ENCODE measurements at places on chromosomes 1 and 21. TPM values are rescaled to one million over a fixed set of nuclear protein-coding genes. Genes with fewer than 3 reads are reported as not detected.
A peak's percentile ranks its signal among the peaks of the same experiment; 100 is the strongest.

- ATAC-seq = no peak
These were observed 11.6 kb upstream of the TTC34 start for GRCh38 chr1:2812939-2813653.

DNA sequence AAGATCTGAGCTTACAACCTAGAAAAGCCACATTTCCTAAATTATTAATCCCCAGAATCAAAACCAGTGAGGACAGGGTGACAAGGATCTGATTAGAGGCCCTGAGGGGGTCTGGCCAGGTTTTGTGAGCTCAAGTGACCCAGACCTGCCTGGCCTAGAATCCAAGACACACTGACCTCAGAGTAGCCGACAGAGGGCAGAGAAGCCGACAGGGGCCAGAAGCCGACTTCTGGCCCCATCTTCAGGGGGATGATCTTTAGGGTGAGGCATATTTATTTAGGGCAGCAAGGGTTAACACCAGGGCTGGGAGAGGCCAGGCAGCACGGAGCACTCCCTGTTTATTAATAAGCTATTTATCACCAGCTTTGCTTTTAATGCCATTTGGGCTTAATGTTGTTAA, 45.3 kb downstream of the CASZ1 start:
- no peak for ATAC-seq

DNA sequence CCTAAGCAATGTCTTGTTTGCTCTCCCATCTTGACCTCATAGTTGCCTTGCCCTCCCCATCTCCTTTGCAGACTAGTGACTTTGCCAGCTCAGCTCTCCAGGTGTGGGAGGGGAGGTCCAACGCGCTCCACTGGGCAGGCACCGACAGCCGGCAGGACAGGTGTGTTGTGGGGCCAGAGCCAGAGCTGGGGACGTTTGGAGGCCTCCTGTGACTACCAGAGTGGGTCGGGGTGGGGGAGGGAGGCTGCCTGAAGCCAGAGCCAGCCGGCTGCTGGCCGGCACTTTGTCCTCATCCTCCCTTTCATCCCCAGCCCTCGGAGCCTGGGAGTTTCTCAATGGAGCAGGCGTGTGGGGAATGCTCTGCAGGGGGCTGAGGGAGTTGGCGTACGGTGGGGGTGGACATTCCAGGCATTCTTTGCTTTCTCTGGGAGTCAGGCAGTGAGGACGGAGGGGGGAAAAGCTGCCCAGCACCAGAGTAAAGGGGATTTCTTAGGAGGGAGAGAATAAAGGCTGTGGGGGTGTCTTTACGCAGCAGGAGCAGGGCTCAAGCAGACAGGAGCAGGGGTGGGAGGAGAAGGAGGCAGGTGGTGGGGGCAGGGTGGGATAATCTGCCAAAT, 20.2 kb downstream of the NUAK2 start:
- peak; percentile 40 for ATAC-seq

- no peak for ATAC-seq
These were observed 19.6 kb downstream of the KANK4 start for GRCh38 chr1:62299426-62300200.

- ATAC-seq = no peak
These were observed 228.2 kb downstream of the PCP4 start for GRCh38 chr21:40095477-40095876.

DNA sequence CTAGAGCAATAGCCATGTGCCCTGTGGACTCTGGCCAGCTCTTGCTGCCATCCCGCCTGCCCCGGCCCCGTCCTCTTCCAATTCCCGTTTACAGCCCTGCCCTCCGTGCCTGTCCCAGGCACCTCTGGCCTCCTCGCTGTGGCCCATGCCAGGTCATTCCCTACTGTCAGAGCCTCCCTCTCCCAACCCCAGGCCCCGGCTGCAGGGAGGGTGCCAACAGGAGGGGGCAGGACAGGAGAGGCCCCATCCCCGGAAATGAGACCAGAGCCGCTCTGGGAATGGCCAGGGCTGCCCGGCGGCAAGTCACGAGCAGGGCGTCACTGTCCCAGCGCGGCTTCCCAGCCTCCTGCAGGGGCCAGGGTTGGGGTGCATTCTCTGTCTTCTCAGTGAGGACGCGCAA, 23.5 kb upstream of the TSPEAR start:
- no peak for ATAC-seq

- ATAC-seq = no peak
These were observed 87.3 kb downstream of the ZBTB18 start for GRCh38 chr1:244138399-244138798.

GRCh38 chr1:37475380-37476086, 1.2 kb downstream of the ZC3H12A start:
- no peak for ATAC-seq

GRCh38 chr1:207999274-207999915, 88.5 kb upstream of the CD34 start:
- no peak for ATAC-seq

DNA sequence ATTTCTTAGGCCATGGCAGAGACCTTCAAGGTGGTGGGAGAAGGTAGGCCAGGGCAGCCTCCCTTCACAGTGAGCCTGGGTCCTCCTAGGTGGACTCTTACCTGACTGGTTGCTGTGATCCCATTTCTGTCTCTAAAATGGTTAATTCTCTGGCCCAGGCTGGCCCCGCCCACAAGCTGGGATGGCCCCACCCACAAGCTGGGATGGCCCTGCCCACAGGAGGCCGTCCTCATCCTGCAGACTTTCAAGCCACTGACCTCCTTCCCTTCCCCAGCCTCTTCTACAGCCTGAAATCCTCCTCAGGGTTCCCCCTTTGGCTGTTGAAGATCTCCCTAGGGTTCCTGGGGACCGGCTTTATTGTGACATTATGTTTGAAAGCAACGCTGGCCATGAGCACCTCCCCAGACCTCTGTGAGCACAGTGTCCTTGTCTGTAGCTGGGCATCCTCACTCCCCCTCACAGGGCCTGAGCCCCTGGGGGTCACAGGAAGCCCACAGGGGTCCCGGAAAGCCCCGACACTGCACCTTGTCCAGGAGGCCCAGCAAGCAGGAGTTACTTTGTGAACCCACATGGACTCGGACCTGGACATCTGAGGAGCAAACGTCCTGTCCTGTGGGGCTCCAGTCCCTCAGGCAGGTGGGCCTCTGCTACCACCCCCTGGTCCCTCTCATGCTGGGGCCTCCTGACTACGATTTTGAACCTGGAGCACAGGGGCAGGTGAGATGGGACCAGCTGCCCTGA, 621.7 kb downstream of the MATN1 start:
- no peak for ATAC-seq

GRCh38 chr1:205593532-205593931, 38.3 kb downstream of the ELK4 start:
- ATAC-seq = no peak

DNA sequence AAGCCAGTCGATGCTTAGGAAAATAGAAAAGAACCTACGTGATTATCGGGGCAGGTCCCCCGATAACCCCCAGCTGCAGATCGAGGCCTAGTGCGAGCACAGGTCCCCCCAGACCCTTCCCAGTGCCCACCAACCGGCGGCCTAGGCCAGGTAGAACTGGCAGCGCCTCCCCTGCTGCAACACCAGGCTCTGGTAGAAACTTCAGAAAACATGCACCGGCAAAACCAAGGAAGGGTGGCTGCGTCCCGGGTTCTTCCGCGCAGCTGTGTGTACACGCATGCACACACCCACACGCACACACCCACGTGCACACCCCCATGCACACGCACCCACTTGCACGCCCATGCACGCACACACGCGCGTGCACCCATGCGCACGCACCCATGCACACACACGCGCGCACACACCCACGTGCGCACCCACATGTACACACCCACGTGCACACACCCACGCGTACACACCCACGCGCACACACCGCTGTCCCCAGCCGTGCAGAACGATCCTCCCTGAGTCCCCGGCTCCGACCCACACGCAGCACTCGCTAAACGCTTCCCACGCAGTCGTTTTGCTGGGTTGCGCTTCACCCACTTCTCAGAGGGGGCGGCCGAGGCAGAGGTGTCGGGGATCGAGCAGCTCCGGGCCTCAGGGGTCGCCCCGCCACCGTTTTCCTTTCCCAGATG, 5.2 kb downstream of the TSPEAR start:
- ATAC-seq = no peak

DNA sequence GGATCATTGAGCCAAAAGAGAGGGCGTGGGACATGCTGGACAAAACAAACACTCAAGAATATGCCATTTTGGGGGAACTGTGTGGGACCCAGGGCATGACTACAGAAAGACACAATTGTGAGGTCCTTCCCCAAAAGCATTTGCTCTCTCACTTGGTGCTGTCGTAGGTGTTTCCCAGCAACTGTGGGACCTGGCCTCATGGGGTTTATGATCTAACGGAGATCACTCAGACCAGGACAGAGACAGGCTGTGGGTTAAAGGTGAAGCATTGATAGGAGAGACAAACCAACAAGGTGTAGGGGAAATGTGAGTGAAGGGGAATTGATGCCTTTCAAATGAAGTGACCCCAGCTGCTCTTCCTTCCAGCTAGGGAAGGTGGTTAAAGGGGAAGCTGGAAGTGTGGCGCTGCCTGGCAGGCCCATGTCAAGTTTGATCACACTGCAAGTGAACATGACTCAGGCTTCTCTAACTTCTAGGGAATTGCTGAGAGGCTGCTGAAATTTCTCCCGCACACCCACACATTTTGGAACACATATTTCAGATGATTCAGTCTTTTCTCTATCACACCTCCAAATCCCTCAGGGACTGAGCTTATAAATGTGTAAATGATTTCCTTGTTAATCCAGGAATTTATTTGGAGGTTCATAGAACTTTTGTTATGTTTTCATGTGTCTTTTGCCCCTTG, 30.2 kb downstream of the TRAF5 start:
- ATAC-seq = no peak

DNA sequence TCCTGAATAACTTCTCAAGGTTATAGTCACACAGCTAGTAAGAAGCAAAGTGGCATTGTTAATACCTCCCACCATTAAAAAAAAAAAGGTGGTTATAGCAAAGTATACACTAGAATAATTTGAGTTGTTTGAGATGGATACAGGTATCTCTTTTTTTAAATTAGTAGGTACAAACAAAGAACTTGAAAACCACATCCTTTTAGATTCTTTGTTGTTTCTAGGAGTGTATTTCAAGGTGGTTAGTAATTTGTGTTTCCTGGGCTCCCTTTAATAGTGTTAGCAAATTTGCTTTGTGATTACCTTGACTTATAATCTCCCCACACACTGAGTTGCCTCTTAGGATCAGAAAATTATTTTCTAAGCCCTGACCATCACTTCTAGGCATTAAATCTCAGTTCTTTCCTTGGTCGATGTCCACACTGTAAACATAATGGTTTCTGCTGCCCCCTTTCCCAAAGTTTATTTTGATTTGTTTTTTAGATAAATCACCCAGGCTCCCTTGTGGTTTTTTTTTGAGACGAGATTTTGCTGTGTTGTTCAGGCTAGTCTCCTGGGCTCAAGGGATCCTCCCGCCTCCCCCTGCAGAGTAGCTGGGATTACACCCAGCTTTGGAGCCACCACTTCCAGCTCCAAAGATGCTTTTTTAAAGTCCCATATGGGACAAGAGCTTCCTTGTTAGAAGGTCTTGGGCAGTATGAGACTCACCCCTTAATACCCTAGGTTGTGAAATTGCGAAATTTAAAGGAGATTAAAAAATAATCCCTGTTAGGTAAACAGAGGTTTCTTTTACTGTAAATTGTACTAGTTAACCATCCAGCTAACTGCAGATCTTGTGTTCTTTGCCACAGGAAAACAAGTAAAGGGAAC, 6.2 kb downstream of the AKIRIN1 start:
- ATAC-seq = no peak

Gene ARPC5
- 154 TPM for total RNA-seq

Gene GJA8
- total RNA-seq = not detected

Gene PLA2G2D
- total RNA-seq = not detected

Gene F13B
- total RNA-seq = not detected

Gene KRTAP13-2
- total RNA-seq = not detected

Gene CSMD2
- 2.5 TPM for total RNA-seq

All from gastroesophageal sphincter (tissue), 4 donors.